Thyroid gland (tissue), 4 donors: ENCODE measurements at places on chromosomes 12 and 14.

GRCh38 chr14:74737753-74738325 lies 24.9 kb downstream of the FCF1 start:
- no peak for DNase-seq

GRCh38 chr12:82948491-82948890 lies 261.8 kb downstream of the TMTC2 start:
- DNase-seq: no peak

GRCh38 chr12:107544937-107545336 lies 140.7 kb upstream of the PWP1 start:
- no peak for DNase-seq

- no peak for DNase-seq
These were observed 231.2 kb downstream of the CHST11 start for GRCh38 chr12:104687823-104688573.

- DNase-seq: no peak
These were observed 125.5 kb upstream of the FAR2 start for GRCh38 chr12:29023436-29024076.
